CD4-positive, alpha-beta T cell treated with Interleukin-4 for 1 hour (primary cell): ENCODE measurements at places on chromosomes 6 and 20.

DNA sequence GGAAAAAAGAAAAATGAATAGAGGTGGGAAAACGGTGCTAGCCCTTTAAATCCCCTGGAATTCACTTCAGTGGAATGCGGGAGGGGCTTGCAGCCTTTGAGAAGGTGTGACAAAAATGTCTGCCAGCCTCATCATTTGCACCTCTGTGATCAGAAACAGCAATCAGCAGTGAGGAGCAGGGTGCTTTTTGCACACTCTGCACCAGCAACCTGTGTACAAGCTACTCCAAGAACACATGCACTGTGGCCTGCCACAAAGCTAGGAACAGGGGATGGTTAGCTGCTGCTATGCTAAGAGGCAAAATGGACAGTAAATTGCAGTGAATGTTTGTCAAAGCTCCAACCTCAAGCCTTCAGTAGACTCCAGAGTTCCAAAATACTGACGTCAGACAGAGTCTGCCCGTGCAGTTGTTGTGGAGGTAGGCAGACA is 29.7 kb downstream of the GINS1 start:
- no peak for DNase-seq

DNA sequence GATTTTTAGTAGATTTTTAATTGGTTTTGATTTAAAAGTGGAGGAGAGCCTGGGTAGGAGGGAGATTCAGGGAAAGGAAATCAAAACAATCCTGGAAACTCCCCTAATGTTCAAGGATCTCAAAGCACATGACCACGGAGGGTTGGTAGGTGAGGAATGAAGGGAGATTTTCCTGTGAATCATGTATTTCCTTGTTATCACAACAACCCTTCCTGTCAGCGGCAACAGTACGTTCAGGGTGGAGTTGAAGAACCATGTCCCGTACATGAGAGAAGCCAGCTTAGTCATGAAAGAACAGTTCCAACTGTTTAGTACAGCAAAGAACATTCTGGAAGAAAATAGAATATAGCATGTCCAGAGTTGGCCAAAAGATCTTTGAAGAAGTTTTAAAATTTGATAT is 79.4 kb upstream of the SCAF8 start:
- DNase-seq, result no peak

DNA sequence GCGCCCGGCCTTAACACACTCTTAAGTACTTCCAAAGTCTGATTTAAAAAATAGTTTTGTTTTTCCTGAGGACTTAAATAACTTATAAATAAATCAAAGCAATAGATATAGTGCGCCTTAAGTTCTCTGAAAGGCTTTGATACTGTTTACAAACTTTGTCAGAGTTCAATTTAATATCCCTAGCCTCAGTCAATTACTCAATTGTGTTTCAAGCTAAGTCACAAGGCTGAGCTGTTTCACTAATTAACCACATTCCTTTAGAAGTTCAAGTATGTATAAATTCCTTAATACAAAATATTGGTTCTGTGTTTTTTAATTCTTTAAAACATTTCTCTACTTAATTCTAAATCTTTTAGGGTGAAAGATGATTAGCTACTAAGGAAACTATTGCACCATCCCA is 178.4 kb upstream of the AGPAT4 start:
- no peak for DNase-seq

DNA sequence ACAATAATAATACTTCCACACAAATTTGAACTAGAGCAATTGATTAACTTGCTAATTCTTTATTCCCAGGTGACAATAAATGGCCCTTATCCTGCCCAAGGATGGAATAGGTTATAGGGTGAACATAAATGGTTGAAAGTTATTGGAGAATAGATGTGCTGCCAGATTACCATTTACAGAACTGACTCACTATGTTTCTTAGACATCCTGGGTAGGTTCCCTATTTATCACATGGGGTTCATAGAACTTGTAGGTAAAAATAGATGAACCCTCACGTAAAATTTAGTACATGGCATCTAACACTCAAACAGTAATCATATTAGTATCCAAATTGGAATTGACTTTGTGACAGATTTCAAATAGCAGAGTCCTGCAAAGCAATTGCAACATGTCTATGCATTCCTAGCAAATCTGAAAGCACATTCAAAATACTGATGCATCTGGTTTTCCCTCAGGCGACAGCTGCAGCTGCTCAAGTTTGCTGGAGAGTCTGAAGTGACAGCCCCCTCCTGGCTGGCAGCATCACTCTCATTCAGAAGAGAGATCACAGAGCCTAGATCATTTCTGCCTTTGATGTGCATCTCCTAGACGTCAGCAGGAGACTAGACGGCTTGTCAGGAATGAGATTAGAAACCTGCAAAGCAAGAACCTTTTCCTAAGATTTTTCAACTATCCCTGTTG is 80.2 kb upstream of the RNF217 start:
- no peak for DNase-seq

DNA sequence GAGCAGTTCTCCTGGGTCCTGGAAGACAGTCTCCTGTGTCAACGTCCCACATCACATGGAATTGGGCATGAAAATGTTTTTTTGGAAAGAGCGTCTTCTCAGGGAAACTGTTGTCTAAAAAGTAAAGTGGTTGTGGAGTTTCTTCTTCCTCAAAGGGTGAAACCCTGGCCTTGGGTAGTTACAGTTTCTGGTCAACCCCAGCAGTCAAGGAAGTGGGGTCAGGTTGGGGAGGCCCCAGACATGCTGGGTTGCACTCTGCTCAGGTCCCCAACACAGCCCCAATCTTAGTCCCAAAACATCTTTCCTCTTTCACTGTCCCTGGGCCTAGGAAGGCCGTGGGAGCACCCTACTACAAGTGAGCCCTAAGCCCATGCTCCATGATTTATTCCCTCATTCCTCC is 996 bp upstream of the NFKBIE start:
- no peak for DNase-seq

- no peak for DNase-seq
Measured at GRCh38 chr6:46793138-46793537, at the start of gene MEP1A. Gene MEP1A (plus strand): TSS chr6:46793389. CDS start chr6:46793399, 10 bp downstream.
